ENCODE measurements at places on chromosomes 2 and 18. TPM values are rescaled to one million over a fixed set of nuclear protein-coding genes. Genes with fewer than 3 reads are reported as not detected.

Gene ACVR1C
- 3.6 TPM for total RNA-seq

Gene GNAL
- 4.1 TPM for total RNA-seq

Gene PIKFYVE
- 33.3 TPM for total RNA-seq

Gene FAHD2B
- 10.1 TPM for total RNA-seq

Gene LRRTM4
- total RNA-seq = 0.89 TPM

Gene UGT1A4
- not detected for total RNA-seq

Gene LIPG
- total RNA-seq = 8.1 TPM

Gene RAD51AP2
- total RNA-seq = 0.20 TPM

Gene VWC2L
- not detected for total RNA-seq

Gene PER2
- 14.0 TPM for total RNA-seq

Gene CERKL
- not detected for total RNA-seq

Gene RAMP1
- 12.5 TPM for total RNA-seq

Gene SLC9A4
- total RNA-seq = 1.3 TPM

Gene SOCS6
- 18.7 TPM for total RNA-seq

Gene CRYGD
- not detected for total RNA-seq

Measured in skin of body (tissue), 3 donors.